ENCODE measurements at places on chromosomes 2 and 18.

DNA sequence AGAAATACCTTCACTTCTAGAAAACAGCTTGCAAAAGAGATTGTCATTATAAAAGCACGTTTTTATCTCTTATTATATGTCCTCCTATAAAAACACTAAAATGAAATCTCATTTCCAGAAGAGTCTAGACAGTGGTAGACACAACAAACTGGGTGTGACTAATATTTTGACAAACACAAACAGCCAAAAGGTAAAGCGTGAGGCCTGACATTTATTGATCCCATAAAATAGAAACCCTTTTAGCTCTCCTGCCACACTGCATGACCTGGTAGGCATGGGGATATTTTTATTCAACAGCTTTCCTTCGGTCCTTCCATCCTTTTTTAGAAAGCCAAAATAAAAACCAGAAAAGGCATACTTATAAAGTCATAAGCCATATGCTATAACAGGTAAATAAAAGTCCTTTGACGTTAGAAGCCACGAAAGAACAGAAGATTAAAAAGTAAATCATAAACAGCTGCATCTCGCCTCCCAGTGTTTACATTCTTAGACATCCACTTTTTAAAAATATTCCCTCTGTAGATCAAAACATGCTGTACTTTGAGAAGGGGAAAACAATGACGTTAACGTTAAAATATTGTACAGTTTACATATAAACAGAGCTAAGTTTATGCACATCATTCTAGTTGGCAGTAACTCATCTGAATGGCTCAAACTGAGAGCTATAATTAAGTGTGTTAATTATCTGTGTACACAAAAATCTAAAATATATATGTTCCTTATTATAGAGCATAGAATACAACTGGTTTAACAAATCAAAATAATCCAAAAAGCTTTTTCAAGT, 44.6 kb downstream of the IRS1 start:
- no peak for DNase-seq

- DNase-seq: no peak
These were observed 35.0 kb downstream of the EMILIN2 start for GRCh38 chr18:2881840-2882195.

- DNase-seq: no peak
These were observed 787 bp upstream of the ADGRF3 start for GRCh38 chr2:26347286-26347865.

DNA sequence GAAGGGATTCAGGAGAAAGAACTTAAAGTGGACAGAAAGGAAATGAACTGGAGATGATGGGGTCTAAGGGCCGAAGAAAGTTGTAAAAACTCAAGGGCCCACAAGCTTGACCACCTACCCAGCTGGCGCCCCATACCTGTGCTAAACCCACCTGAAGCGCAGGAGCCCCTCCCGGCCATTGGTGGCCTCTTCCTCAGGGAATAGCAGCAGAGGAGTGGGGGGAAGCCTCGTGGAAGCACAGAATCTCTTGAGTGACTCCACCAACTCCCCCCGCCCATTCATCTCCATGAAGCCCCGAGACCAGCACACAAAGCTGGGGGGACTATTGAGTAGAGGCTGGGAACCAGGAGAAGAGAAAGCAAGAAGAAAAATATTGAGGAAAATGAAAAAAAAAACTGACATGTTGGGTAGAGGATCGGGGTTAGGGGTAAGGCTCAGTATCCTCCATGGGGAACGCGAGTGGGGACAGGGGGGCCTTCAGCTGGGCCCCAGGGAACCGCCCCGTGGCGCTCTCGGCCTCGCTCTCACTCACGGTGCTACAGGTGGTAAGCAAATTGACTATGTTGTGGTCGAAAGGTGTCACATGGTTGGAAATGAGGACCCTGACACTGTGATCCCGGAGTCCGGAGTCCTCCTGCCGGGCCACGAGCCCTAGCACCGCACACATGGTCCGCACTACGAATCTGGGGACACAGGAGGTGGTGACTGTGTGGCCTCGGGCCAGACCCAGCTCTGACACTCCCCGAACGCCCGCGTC, 728 bp downstream of the AUP1 start:
- DNase-seq: no peak

DNA sequence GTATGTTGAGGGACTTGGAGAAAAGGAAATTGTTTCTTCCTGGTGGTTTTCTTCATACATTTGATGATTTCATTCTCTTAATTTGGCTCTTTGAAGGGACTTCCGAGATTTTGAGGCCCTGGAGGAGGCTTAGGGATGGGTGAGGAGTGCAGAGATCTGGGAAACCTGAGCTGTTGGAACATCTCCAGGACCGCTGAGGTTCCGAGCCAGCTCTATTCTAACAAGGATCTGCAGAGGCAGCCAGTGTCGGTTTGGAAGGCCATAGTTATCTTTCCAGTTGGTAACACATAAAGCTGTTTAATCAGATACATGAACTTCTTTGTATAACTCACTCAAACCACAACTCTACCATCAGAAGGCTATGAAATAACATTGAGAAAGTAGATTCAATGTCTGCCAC, 70.3 kb upstream of the UPP2 start:
- no peak for DNase-seq

GRCh38 chr2:134739236-134739878, 20.6 kb upstream of the TMEM163 start:
- DNase-seq: no peak

GRCh38 chr2:207499114-207499513, 30.6 kb upstream of the CREB1 start:
- DNase-seq: no peak

DNA sequence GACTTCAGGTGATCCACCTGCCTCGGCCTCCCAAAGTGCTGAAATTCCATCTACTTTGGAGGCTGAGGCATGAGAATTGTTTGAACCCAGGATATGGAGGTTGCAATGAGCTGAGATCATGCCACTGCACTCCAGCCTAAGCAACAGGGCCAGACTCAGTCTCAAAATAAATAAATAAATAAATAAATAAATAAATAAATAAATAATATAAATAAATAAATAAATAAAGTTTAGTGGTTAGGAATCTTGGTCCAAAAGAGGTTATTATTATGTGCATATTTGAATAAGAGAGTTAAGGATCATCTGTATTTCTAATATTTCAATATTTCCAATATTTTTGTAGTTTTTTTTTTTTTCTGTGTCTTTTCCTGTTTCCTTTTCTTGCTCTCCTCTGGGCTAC, 90.8 kb downstream of the HS6ST1 start:
- DNase-seq: no peak

GRCh38 chr18:37019157-37019827, 190.4 kb downstream of the KIAA1328 start:
- no peak for DNase-seq

GRCh38 chr18:36903215-36903928, 74.4 kb downstream of the KIAA1328 start:
- DNase-seq: no peak

DNA sequence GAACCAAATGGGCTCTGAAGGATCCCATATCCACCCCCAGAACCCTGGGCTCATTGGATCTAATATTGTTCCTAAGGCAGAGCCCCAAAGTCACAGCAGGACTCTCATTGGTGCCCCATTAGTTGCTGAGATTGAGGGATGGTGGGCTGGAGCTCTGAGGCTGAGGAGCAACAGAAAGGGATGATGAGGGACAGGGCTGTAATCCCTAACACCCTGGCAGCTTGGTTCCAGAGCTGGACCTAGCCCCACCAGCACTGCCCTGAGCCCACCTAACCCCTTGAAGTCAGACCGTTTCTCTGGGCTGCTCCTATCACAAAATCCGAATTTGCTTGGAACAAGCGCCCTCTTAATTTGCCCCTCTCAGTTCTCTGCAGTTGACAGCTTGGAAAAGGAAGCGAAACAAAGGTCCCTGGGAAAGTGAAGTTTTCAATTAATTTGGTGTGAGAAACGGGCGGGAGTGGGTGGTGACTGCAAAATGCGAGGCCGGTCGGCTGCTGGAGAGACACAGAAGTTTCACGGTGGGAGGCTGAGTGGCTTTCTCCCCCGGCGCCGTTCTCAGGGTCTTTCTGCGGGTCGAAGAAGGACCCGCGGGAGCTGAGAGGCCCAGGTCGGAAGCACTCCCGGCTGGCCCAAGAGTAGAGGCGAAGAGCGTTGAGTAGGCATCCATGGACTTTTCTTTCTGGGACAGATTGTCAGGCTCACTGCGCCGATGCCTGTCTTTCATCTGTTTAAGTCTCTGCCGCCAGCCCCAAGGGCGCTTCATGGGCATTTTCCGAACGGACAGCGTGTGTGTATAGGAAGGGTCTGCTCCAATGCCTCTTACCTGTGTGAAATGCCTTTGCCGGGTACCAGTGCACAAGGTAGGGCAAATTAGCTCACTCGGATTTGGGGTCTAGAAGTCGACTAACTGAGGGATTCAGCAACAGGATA, 927 bp upstream of the HOXD13 start:
- DNase-seq: no peak

- DNase-seq: no peak
These were observed 119.0 kb downstream of the SMAD7 start for GRCh38 chr18:48831802-48832201.

- no peak for DNase-seq
These were observed 68.8 kb upstream of the LYPD6B start for GRCh38 chr2:148969659-148970061.

GRCh38 chr2:168255866-168256265, 8.5 kb upstream of the STK39 start:
- DNase-seq: no peak

- DNase-seq: no peak
These were observed 231.0 kb downstream of the DSC3 start for GRCh38 chr18:30811580-30811979.

Data from A172 (cell line).